Upper lobe of left lung (tissue), 6 donors: ENCODE measurements at places on chromosomes 6 and 20. TPM values are rescaled to one million over a fixed set of nuclear protein-coding genes. Genes with fewer than 3 reads are reported as not detected.

GRCh38 chr6:147553099-147553498 lies 44.6 kb downstream of the SAMD5 start:
- no peak for DNase-seq

GRCh38 chr6:148530394-148530953 lies 187.8 kb downstream of the SASH1 start:
- no peak for DNase-seq

GRCh38 chr6:37021356-37022129 lies 16.1 kb downstream of the FGD2 start:
- no peak for DNase-seq

- DNase-seq, result no peak
These were observed 729.8 kb downstream of the QKI start for GRCh38 chr6:164144316-164144715.

DNA sequence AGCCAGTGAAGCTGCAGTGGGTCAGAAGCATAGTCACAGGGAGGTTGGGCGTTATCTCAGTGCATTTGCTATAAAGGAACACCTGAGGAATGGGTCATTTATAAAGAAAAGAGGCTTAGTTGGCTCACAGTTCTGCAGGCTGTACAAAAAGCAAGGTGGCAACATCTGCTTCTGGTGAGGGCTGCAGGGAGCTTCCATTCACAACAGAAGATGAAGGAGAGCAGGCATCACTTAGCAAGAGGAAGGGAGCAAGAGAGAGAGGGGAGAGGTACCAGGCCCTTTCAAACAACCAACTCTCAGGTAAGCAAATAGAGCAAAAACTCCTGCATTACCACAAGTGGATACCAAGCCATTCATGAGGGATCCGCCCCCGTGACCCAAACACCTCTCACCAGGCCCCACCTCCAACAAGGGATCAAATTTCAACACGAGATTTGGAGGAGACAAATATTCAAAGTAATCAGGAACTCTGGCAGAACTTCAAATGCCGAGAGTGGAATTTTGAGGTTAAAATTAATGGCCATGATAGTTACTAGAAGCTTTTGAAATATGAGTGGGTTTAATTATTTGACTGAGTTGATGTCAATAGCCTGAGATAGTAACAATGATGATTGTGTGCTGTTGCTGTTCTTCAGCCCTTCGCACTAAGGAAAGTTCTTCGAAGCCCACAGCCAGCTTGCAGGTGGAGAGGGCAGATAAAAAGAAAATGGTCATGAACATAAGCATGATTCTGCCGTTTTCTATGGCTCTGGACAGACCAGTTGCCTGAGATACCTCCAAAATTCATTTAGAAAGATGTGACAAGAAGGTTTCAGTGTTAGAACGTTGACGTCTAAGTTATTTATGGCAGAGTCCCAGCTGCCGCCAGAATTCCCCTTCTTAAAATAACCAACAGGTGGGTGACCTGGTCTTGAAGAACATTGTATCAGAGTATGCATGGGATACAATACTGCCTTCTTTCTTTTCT lies 55.3 kb upstream of the ADTRP start:
- DNase-seq, result no peak

- DNase-seq, result no peak
These were observed 52.9 kb upstream of the FABP7 start for GRCh38 chr6:122726649-122727048.

DNA sequence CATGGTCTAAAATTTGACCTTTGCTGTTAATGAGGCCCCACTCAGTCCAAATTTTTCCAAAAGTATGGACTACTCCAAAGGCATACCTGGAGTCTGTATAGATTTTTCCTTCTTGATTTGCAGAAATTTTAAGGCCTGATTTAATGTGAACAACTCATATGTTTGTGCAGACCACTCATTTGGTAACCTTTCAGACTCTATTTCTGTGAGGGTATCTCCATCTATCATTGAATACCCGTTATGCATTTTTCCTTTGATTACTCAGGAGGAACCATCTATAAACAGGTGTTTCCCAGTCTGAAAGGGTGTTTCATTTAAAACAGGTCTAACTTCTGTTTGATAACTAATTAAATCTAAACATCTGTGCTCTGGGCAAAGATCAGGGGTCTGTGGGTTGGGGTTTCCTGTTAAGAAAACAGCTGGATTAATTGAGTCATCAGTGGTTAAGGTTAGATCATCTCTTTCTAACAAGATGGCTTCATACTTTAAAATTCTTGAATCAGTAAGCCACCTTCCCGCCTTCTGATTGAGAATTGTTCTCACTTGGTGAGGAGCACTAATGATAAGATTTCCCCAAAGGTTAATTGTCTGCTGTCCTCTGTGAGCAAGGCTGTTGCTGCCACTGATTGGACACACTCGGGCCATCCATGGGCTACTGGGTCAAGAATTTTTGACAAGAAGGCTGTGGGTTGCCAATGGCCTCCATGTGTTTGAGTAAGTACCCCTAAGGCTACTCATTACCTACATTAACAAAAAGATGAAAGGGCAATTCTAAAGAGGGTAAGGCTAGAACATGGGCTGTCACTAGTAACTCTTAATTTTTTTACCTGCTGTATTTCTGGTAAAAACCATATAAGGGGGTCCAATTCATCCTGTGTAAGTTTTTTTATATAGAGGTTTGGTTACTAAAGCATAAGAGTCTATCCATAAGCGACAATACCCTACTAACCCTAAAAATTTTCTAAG lies 24.1 kb downstream of the HLA-B start:
- DNase-seq, result no peak

DNA sequence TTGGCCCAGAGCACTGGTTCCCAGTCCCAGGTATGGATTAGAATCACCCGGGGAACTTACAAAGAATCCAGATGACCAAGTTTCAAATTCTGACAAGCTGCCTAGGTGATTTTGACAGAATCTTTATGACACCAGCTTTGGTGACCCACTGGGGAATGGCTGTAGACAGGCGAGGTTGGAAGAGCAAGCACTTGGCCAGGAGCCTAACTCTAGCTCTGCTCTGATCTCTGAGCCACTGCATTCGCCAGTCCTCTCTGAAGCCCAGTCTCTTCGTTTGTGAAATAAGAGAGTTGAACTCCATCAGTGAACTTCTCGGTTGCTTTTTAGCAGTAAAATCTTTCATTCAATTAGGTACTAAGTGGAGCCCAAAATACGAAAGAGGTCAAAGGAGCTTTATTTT lies 161.2 kb downstream of the VEGFA start:
- no peak for DNase-seq

DNA sequence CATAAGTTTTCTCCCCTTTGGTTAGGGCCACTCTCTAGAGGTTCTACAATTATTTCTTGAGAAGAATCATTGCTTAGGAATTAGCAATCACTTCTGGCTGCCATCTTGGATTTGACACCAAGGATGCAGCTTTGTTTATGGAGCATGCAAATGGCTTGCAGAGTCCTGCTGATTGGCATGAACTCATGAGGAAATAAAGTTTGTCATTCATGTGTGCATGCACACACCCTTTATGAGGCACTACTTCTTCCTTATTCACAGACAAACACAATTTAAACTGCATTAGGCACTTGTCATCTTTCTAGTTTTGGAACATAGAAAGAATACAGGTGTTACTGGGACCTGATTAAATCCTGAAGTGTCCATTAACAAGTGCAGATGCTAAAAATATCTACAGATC lies 42.5 kb upstream of the HIVEP2 start:
- no peak for DNase-seq

DNA sequence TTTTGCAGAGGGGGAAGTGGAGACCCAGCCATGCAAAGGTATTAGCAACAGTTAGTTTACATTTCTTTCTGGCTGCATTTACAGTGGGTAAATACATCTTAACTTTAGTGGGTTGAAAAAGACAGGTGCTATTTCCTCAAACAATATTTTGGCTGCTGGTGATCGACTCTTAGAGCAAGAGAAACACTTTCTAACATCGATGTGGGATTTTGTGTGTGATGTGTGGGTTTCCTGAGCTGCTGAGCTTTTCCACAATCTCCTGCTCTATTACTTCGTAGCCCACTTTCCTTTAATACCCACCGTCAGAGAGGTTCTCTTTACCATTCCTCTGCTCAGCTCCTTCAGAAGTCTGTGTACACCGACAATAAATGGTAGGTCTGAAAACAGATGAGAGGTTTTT lies 339.0 kb downstream of the NRN1 start:
- no peak for DNase-seq

DNA sequence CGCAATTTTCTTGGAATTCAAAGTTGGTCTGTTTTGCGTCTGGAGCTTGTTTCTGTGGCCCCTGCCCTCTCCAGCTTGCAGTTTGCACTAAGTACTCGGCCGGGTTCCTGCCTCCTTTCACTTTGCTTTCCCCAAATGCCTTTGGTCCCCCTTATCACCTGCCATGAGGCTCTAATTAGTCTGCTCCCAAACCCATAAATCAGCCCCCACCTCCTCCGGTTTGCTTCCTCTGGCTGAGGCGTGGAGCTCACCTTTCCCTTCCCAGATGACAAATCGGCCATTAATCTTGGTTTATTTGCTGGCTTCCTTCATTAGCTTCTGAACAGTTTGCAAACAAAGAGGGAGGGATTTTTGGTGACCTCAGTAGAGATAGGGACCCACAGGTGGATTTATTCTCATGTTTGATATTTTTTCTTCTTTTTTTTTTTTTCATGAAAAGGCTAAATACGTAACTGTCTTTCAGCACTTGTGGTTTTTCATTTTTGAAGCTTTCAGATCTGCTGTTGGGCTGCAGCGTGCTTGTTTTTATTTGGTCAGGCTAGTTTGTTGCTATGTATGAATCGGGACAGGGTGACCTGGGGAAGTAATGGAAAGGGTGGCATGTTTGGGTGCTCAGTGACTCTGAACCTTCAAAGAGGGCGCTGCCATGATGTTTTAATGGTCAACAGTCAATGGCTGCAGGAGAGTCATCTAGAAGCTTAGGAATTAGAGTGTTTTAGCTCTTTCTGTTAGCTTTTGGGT lies 121.7 kb upstream of the JAG1 start:
- DNase-seq, result no peak

DNA sequence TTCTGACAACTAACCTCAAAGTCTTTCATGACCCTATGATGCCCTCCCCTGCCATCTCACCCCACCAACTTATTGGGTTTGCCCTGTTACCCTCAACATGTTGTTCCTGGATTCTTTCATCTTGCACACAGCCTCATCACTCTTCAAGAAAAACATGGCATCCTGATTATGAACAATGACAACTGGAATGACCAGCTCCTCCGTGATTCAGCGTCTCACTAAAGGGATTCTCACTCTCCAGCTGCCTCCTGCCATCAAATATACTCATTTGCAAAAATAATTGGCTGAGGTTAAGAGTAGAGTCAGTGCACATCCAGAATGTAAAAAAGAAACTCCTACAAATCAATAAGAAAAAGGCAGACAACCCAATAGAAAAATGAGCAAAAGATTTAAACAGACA lies 59.7 kb upstream of the MDGA1 start:
- no peak for DNase-seq

Gene KIFC1
- 1.2 TPM for total RNA-seq

Gene CYP39A1
- 10.3 TPM for total RNA-seq

Gene PGC
- 793 TPM for total RNA-seq

Gene RHAG
- not detected for total RNA-seq

Gene RAB23
- total RNA-seq, result 19.7 TPM
